Endothelial cell of umbilical vein (primary cell): ENCODE measurements at places on chromosomes 3 and 15. TPM values are rescaled to one million over a fixed set of nuclear protein-coding genes. Genes with fewer than 3 reads are reported as not detected.

- H3K36me3 ChIP-seq = no peaks in the 10 kb centered on the region
- DNase-seq = no peak
- no peaks in the 10 kb centered on the region for H3K4me1 ChIP-seq
- no peaks in the 10 kb centered on the region for H3K27me3 ChIP-seq
Measured at GRCh38 chr3:11373654-11374053, 101.5 kb downstream of the ATG7 start.

DNA sequence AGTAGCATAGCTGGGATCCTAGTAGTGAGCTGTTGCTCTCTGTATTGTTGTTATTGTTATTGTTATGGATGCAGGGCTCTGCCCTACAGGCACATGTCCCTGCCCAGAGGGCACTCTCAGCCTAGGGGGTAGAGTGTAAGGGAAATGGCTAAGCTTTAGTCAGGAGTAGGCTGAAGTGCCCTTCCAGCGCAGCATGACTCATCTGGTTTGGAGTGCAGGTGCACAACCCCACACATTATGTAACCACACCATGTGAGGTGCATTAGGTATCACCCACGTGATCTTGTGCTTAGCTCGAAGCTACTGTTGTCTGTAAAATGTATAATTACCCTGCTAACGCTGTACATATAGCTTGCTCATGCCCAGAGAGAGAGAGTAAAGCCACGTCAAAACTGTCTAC, 48.3 kb upstream of the TIPARP start:
- H3K36me3 ChIP-seq = no peaks in the 10 kb centered on the region
- H3K4me3 ChIP-seq = no peak overlapping the region
- no peak overlapping the region for H3K27ac ChIP-seq
- H3K4me1 ChIP-seq = no peaks in the 10 kb centered on the region

DNA sequence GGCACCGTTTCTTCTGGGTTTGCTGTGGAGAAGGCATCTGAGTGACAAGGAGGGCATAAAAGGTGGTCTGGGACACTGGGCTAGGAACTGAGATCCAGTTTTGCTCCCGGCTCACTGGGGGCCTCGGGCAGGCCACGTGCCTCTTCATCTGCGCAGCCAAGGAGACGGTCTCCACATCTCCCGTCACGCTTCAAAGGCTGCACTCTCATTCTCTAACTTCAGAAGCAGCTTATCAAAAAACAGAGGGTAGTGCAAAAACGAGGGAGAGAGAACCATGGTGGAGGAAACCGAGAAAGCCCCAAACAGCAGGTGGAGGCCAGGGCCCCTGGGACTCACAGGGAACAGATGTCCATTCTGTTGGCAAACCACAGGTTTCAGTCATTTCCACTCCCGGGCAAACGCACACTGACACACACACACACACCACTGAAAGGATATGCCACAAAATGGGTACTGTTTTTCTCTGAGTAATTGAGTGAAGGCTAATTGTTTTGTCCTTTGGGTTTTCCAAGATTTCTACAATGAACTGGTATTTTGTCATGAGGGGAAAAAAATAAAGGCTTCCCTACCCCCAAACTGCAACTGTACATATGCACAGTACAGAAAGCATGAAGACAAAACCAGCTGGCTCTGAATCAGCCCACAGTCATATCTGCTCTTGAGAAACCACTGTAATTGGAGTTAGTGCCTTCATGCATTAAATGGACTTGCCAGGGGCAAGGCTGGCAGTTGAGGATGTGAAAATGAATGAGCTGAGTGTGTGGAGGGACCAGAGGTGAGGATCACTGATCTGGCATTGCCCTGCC, 71.9 kb downstream of the MGLL start:
- peaks cover 26% of the 10 kb centered on the region for H3K4me1 ChIP-seq
- no peak overlapping the region for H3K27ac ChIP-seq
- H3K4me3 ChIP-seq = no peak overlapping the region
- H3K27me3 ChIP-seq = no peaks in the 10 kb centered on the region

Gene TMEM207
- total RNA-seq = not detected in 2 replicates

Gene LSMEM2
- total RNA-seq = not detected in 2 replicates

Gene MOBP
- 0.44 and 2.0 TPM in 2 replicates for total RNA-seq

- peaks cover 64% of the 10 kb centered on the region for H3K27me3 ChIP-seq
- H3K27ac ChIP-seq = no peak overlapping the region
- H3K36me3 ChIP-seq = no peaks in the 10 kb centered on the region
Measured at GRCh38 chr3:138949002-138949418, 2.0 kb downstream of the FOXL2NB start.

- H3K4me1 ChIP-seq = peaks cover 5% of the 10 kb centered on the region
- H3K4me3 ChIP-seq = peak overlapping the region; percentile 50
- DNase-seq = peak; percentile 7
- no peaks in the 10 kb centered on the region for H3K27me3 ChIP-seq
- no peaks in the 10 kb centered on the region for H3K36me3 ChIP-seq
Measured at GRCh38 chr3:127671523-127672428, 976 bp upstream of the ABTB1 start.

GRCh38 chr15:77784361-77785292, 151.9 kb upstream of the LINGO1 start:
- H3K4me3 ChIP-seq = no peak overlapping the region
- peak; percentile 14 for DNase-seq
- no peaks in the 10 kb centered on the region for H3K4me1 ChIP-seq
- H3K27ac ChIP-seq = no peak overlapping the region
- H3K36me3 ChIP-seq = no peaks in the 10 kb centered on the region

- no peak overlapping the region for H3K4me3 ChIP-seq
- H3K27me3 ChIP-seq = no peaks in the 10 kb centered on the region
- no peak for DNase-seq
- H3K36me3 ChIP-seq = no peaks in the 10 kb centered on the region
- no peak overlapping the region for H3K27ac ChIP-seq
Measured at GRCh38 chr15:82124331-82125263, 78.8 kb upstream of the MEX3B start.

Gene RETNLB
- not detected in 2 replicates for total RNA-seq

GRCh38 chr15:50830477-50831354, 65.2 kb upstream of the SPPL2A start:
- no peak for DNase-seq
- no peaks in the 10 kb centered on the region for H3K27me3 ChIP-seq
- H3K4me1 ChIP-seq = no peaks in the 10 kb centered on the region
- no peak overlapping the region for H3K27ac ChIP-seq

DNA sequence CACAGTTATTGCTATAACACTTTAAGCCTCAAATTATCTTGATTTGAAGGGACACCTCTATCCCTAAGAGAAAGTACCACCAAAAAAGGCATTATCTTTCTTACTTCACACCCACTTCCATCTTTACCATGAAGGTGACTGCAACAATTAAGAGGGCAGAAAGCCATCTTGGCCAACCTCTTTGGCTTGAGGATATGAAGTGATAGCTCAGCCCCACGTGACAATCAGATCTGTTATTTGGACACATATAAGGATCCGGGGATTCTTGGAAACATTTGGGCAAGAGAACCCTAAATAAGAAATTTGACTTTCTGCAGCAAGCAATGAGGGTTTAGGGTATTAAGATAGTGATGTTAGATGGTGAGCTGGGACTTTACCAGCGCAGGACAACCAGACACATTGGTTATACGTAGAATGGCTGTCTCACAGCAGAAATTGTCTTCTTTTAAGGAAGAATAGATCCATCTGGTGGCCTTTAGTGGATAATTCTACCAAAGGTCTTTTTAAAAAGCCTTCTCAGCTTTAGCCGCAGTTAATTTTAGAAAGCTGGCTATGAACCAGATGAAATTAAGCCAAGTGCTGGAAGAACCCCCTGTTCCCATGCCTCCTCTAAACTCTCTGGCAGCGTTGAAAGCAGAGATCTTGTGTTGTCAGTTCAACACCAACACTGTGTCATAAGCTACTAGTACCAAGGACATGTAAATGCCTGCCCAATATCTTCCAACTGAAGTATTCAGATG, 12.3 kb downstream of the HCLS1 start:
- peaks cover 11% of the 10 kb centered on the region for H3K4me1 ChIP-seq
- DNase-seq = no peak
- no peak overlapping the region for H3K4me3 ChIP-seq
- H3K27me3 ChIP-seq = no peaks in the 10 kb centered on the region
- peaks cover 5% of the 10 kb centered on the region for H3K36me3 ChIP-seq

Gene CCDC39
- not detected in 2 replicates for total RNA-seq

GRCh38 chr3:11423868-11424267, 151.7 kb downstream of the ATG7 start:
- no peak overlapping the region for H3K27ac ChIP-seq
- no peak for DNase-seq
- no peaks in the 10 kb centered on the region for H3K27me3 ChIP-seq
- H3K36me3 ChIP-seq = peaks cover 3% of the 10 kb centered on the region

GRCh38 chr3:14969671-14970070, 22.3 kb downstream of the NR2C2 start:
- H3K27me3 ChIP-seq = no peaks in the 10 kb centered on the region
- no peak for DNase-seq
- no peak overlapping the region for H3K27ac ChIP-seq
- no peak overlapping the region for H3K4me3 ChIP-seq
- peaks cover 3% of the 10 kb centered on the region for H3K36me3 ChIP-seq
- no peaks in the 10 kb centered on the region for H3K4me1 ChIP-seq

Gene SLC24A5
- not detected in 2 replicates for total RNA-seq

DNA sequence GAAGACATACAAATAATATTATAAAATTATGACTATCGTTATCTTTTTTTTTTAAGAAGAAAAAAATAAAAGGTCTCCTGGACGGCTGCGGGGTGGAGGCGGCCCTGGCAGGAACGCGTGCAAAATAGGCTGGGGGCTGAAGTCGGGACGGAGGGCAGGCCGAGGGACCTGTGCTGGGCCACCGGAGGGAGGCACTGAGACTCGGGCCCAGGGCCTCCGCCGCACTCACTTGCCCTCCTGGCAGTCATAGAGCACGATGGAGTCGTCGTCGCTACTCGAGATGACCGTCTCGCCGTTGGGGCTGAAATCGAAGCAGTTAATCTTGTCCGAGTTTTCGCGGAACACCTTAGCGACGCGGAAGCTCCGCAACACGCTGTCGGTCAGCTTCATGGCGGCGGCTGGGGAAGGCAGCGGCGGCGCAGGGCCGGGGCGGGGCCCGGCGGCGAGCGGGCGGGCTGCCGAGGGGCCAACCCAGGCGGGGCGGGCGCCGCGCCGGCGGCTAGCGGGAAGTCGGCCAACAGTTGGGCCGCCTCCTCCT, 408 bp downstream of the WDR82 start:
- peak overlapping the region; percentile 24 for H3K4me3 ChIP-seq
- H3K36me3 ChIP-seq = no peaks in the 10 kb centered on the region
- H3K4me1 ChIP-seq = peaks cover 34% of the 10 kb centered on the region
- H3K27me3 ChIP-seq = no peaks in the 10 kb centered on the region
- DNase-seq = peak; percentile 67

Gene CLDN1
- 0.27 and 0.32 TPM in 2 replicates for total RNA-seq

DNA sequence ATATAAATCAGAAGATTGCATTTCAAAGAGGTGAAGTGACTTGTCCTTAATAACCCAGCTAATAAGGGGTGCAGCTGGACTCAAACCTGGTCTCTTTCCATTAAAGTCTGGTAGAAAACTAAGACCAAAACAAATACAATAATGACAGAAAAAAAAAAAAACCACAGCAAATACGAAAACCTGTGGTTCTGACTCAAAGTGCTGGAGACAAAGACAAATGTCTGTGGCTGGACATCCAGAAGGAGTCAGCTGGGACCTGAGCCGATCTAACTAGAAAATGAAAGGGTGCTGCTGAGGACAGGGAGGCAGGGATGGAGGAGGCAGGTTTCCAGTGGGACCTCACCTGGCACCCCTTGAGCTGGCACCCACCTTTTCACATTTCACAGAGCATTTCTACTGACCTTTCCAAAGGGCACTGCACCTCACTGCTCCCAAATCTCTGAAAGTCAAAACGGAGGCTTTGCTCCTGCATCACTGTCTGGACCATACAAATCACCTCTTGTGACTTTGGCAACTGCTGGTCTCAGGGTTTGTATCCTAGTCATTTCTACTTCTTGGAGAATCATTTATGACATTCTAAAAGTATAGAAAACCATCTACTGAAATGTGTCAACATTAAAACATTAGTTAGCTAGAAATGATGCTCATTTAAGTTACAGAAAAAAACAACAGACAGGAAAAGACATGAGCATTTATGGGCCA, 61.7 kb downstream of the CCNL1 start:
- DNase-seq = no peak
- H3K27me3 ChIP-seq = no peaks in the 10 kb centered on the region
- H3K36me3 ChIP-seq = no peaks in the 10 kb centered on the region
- H3K27ac ChIP-seq = no peak overlapping the region
- no peak overlapping the region for H3K4me3 ChIP-seq

GRCh38 chr15:78684657-78685056, 43.6 kb upstream of the CHRNB4 start:
- no peak overlapping the region for H3K27ac ChIP-seq
- H3K36me3 ChIP-seq = no peaks in the 10 kb centered on the region
- DNase-seq = no peak
- no peaks in the 10 kb centered on the region for H3K4me1 ChIP-seq
- peaks cover 10% of the 10 kb centered on the region for H3K27me3 ChIP-seq

Gene GOLGA6L10
- 3.9 and 4.4 TPM in 2 replicates for total RNA-seq

DNA sequence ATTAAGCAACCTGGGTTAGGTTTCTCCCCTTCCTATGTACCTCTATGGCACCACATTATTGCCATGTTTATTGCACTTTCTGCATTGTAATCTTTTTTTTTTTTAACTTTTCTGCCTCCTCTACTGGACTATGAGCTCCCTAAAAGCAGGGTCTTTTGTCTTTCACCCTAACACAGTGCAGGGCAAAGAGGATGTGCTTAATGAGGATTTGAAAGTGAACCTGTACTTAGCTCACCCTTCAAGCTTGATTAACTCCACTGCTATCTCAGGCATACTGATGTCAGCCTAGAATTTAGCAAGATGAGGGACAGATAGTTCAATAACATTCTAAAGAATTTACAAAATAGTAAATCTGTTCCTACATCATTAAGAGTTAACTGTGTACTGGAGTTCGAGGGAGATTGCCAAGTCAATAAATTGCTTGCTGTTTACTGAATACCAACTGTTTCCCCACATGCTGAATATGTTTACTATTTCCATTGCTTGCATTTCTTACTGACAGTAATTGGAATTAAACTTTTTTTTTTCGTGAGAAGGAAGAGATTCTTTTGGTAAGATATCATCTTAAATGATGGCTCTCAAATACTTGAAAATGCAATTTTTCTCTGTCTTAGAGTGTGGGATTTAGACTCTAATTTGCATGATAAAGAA, 15.7 kb upstream of the PPARG start:
- H3K27ac ChIP-seq = no peak overlapping the region
- no peaks in the 10 kb centered on the region for H3K36me3 ChIP-seq
- no peaks in the 10 kb centered on the region for H3K4me1 ChIP-seq
- H3K4me3 ChIP-seq = no peak overlapping the region
- DNase-seq = no peak

DNA sequence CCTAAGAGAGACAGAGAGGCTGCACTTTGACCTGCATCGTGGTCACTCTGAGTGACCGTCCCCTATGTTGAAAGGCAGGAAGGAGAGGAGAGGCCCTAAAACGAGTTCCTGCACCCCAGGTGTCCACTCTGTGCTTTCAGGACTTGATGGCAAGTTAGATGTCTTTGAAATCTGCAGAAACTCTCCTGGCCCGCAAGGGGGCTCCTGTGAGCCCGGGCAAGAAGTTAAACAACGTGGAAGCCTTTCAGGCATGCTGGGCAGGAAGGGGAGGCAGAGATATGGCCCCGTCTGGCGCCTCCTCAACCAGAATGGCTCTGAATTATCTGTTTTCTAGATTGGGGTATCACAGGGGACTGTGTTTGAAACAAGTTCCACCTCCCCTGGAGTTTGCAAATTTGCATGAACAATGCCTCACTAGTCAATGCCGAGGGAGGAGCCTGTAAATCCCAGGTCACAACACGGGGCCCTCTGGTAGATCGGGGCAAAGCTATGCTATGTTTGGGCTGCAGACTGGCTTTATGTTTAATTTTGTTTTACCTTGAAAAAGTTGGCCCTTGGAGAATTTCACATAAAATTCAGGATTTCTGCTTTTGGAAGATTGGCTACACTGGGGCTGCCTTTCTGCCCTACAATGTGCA, 9.8 kb downstream of the CTXND1 start:
- no peak overlapping the region for H3K4me3 ChIP-seq
- no peak overlapping the region for H3K27ac ChIP-seq
- peak; percentile 11 for DNase-seq
- H3K36me3 ChIP-seq = no peaks in the 10 kb centered on the region

Gene CACNA1D
- total RNA-seq = not detected in 2 replicates

Gene CYP8B1
- not detected in 2 replicates for total RNA-seq

Gene PLSCR4
- total RNA-seq = 81.5 and 91.8 TPM in 2 replicates
